ENCODE measurements at places on chromosomes 4 and X.

DNA sequence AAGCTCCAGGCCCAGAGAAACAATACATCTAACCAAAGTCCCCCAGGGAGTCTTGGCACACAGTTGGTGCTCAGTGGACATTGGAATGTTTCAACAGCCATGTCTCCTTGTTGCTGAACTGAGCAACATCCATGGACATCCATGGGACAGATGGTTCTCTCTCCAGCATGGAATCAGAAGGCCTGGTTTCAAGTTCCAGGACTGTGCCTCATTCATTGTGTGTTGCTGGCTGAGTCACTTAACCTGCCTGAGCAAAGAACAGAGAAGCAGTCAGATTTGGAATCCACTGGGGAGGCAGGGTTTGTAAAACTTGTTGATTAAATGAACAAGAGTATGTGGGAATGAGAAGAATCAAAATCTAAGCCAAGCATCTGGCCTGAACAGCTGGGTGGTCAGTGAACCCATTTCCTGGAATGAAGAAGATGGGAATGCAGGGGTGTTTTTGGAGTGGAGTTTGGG is 147.9 kb downstream of the CHIC2 start:
- DNase-seq, result peak; percentile 75

GRCh38 chr4:80963051-80963450 is 67.5 kb upstream of the BMP3 start:
- DNase-seq, result peak; percentile 39

GRCh38 chr4:124867536-124867935 is 155.0 kb upstream of the ANKRD50 start:
- peak; percentile 72 for DNase-seq

DNA sequence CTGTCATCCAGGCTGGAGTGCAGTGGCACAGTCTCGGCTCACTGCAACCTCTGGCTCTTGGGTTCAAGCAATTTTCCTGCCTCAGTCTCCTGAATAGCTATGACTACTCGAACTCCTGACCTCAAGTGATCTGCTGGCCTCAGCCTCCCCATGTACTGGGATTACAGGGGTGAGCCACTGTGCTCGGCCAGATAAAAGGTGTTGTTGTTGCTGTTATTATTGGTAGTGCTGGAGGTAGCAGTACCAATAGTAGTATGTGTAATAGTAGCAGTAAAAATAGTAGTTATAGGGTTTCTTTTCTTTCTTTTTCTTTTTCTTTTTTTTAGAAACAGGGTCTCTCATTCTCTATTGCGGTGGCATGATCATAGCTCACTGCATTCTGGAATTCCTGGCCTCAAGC is 592.1 kb downstream of the ARAP2 start:
- DNase-seq, result no peak

GRCh38 chrX:51257490-51257889 is 75.1 kb upstream of the NUDT10 start:
- DNase-seq, result no peak

- no peak for DNase-seq
These were observed 27.3 kb upstream of the CDKN2AIP start for GRCh38 chr4:183416879-183417755.

- DNase-seq, result peak; percentile 29
These were observed 63.5 kb downstream of the GPC3 start for GRCh38 chrX:133921764-133922389.

DNA sequence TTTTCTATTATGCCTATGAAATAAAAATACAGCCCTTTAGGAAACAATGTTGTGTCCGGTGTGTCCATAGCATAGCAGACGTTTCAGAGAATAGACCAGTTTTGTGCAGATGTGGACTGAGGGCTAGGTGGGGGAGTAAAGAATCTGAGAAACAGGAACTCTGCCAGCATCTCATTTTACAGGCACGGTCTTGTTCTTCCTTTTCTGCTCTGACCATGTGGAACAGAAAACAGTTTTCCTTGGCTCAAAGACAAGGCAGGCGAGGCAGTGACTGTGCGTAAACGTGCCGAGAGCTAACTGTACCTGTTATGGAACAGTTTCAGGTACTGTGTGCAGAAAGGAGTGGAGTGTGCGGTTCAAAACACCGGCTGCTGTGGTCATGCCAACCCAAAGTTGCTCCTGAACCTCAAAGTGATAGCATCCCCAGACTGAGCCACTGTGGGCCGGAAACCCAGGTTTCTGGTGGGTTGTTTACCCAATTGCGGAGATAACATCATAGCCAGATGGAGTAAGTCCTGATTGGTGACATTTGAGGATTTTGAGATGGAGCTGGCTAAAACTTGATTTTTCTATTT is 20.2 kb downstream of the CNGA2 start:
- DNase-seq, result peak; percentile 2

GRCh38 chrX:40167850-40168479 is 70.2 kb upstream of the BCOR start:
- no peak for DNase-seq

All from fibroblast of skin of scalp (primary cell).